Left ventricle myocardium superior (tissue), 1 donor: ENCODE measurements at places on chromosomes 5 and 9. TPM values are rescaled to one million over a fixed set of nuclear protein-coding genes. Genes with fewer than 3 reads are reported as not detected.

GRCh38 chr5:172050080-172050479 is 43.6 kb upstream of the FBXW11 start:
- DNase-seq: no peak

DNA sequence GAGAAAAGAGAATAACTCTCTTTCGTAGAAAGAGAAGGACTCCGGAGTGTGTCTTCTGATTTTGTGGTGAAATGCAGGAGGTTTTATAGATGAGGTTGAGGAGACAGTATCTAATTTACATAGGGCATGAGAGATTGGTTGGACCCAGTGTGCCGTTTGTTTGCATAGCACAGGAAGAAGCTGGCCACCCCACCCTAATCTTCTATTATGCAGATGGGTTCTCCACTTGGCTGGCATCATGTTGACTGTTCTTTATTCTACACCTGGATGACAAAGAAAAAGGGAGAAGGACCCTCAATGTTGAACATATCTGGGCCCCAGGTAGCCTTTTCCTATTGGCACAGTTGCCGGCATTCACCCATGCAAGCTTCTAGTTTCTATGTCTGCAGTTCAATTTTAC is 23.2 kb upstream of the MINAR2 start:
- DNase-seq: no peak

- DNase-seq: no peak
Measured at GRCh38 chr5:178674334-178674733, 47.5 kb upstream of the CLK4 start.

The TLX3 gene
- not detected for total RNA-seq

GRCh38 chr9:130532426-130533080 is 46.8 kb upstream of the FUBP3 start:
- DNase-seq: no peak

DNA sequence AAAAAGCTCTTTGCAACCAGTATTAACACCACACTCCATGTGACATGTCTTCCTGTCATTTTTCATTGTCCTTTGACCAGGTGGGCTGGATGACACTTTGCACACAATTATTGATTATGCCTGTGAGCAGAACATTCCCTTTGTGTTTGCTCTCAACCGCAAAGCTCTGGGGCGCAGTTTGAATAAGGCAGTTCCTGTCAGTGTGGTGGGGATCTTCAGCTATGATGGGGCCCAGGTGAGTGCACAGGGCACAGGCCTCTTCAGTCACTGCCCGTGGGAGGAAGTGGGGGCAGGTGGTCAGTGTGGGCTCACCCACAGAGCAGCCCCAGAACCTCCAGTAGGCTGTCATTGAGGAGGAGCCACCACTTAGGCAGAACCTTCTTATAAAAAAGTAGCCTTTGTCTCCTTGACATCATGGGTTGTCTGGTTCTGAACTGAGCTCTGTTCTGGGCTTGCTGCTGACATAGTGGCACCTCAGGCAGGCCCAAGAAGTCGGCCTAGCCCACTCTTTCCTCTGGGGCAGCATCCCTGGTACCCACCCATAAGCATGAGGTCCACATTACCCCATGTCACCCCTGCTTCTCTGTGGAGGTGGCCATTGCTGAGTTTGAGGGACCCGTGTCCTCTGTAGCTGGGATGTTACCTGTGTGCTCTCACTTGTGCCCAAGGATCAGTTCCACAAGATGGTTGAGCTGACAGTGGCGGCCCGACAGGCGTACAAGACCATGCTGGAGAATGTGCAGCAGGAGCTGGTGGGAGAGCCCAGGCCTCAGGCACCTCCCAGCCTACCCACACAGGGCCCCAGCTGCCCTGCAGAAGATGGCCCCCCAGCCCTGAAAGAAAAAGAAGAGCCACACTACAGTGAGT is 39.3 kb downstream of the SECISBP2 start:
- DNase-seq: no peak
